ENCODE measurements at places on chromosomes 2 and 18.

DNA sequence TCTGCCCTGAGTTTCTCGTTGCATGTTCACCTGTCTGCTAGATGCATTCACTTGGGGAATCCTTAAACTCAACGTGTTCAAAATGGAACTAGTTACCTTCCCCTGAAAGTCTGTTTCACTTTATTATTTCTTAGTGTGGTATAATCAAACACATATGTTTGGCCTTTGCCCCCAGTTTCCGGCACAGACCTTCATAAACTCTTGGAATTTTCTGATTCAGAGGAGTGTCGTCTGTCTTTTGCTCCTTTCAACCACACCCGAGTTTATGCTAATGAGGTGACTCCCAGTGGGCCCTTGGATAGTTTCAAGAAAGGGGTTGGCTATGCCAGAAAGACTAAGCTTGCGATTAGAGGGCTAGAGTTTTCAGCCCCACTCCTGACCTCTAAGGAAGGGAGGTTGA is 198.9 kb downstream of the CDCA7 start:
- no peak for DNase-seq

GRCh38 chr2:152036611-152037469 is 62.0 kb downstream of the CACNB4 start:
- DNase-seq, result peak; percentile 78

- no peak for DNase-seq
Observed at GRCh38 chr2:171675810-171676345, 11.4 kb upstream of the DYNC1I2 start.

GRCh38 chr2:157809212-157809611 is 66.9 kb downstream of the ACVR1 start:
- no peak for DNase-seq

GRCh38 chr2:54673501-54673998 is 49.9 kb upstream of the EML6 start:
- DNase-seq, result peak; percentile 71

DNA sequence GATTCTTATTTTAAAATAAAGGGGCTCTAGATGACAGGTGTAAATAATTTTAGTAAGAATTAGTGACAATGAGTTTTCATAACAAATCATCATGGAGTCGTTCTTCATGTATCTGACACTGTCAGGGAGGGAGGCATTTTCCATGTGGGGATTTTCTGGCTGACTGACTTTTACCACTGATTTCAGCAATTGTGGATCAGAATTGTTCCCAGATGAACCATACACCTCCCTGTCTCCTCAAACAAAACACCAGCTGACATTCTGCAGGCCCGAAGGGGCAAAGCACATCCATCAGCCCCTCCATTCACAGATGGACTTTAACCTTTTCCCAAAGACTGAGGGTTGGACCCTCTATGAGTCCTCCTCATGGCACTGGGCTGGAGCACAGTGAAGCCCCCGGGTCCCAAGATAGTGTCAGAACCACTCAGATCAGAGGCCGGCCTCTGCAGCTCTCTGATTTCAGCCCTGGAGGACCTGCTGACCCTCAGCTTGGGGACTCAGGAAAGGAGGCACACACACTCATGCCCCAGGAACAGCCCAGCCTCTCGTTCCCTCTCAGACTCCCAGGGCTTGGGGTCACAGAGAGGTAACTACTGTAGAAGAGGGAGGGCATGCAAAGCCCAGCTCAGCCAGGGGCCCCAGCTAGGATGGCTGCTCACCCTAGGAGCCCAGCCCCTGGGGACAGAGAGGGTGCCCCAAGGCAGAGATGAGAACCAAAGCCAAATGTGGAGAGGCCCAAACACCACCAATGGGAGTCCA is 43.2 kb upstream of the LOXHD1 start:
- no peak for DNase-seq

GRCh38 chr2:151914989-151915628 is 86.9 kb upstream of the ARL5A start:
- DNase-seq, result no peak

GRCh38 chr2:226608451-226608850 is 191.2 kb downstream of the IRS1 start:
- DNase-seq, result no peak

- DNase-seq, result no peak
Observed at GRCh38 chr2:176574484-176575236, 305.4 kb downstream of the MTX2 start.

DNA sequence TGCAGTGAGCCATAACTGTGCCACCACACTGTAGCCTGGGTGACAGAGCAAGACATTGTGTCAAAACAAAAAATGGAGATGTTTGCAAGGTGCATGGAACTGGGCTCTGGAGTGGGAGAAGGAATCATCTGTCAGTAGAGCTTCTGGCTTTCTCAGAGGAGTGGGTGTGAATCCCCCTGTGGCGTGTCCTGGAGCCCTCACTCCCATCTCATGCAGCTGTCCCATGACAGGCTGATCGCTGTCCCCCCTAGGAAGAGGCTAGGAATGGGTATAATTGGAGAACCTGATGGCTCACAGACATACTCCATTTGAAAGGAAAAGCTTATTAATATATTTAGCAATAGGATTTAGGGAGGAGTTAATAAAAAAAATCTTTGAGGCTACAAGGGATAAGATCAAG is 125.8 kb upstream of the EPB41L3 start:
- no peak for DNase-seq

GRCh38 chr2:71452565-71452964 is 796 bp upstream of the DYSF start:
- DNase-seq, result peak; percentile 67

- no peak for DNase-seq
Observed at GRCh38 chr2:133562558-133562957, 5.7 kb downstream of the NCKAP5 start.

DNA sequence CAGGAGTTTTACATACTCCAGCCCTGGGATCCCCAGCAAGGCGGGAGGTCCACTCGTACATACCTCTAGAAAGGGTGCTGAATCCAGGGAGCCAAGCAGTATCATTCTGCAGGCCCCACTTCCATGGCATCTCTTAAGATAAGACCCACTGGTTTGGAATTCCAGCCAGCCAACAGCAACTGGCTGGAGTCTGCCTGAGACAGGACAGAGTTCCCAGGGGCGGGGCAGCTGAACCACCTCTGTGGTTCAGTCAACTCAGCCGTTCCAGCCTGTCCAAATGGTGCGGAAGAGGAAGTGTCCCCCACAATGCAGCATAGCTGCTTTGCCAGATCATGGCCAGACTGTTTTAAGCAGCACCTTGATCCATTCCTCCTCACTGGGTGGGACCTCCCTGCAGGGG is 33.2 kb downstream of the ZNF892 start:
- no peak for DNase-seq

DNA sequence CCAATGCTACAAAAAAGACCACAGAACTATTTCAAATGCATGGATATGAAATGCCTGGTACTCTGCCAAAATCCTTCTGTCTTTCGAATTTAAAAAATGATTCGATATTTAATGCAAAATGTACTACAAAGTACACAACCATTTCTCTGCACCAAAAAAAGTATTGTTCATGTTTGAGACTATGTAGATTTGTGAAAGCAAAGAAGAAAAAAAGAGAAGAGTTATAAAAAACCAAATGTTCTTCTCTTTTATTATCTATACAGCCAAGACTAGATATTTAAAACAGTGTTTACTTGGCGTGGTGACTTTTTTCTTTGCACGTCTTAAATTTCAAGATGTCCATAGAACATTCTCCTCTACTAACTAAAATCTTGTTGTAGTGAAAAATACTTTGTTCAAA is 89.2 kb downstream of the DTNA start:
- no peak for DNase-seq

DNA sequence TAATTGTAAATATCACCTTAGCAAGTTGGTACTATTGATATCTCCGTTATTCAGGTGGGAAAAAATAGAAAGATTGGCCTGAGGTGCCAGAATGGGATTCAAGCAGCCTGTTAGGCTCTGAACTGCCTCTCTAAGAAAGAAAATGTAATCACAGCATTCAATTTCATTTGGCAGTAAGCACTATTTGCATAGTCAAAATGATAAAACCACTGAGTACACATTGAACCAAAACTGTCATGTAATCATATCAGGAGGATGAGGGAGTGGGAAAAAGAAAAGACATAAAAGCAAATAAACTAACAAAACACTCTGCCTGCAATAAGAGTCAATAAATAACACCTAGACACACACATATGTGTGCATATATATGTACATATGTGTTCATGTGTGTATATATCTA is 103.9 kb upstream of the TACR1 start:
- no peak for DNase-seq

DNA sequence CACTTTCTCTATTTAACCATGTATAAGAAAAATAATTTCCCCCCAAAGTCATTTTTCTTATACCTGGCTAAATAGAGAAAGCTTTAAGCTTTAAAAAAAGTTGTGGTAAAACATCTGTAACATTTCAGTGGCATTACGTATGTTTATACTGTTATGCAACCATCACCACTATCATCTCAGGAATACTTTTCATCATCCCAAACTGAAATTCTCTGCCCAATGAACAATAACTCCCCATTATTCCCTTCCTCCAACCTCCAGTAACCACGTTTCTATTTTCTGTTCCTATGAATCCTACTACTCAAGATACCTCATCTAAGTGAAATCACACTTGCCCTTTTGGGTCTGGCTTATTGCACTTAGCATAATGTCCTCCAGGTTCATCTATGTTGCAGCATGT is 1.7 kb upstream of the SLC3A1 start:
- DNase-seq, result no peak

GRCh38 chr2:653645-654425 is 23.4 kb downstream of the TMEM18 start:
- no peak for DNase-seq

GRCh38 chr2:188576651-188577050 is 285.0 kb downstream of the GULP1 start:
- DNase-seq, result no peak

- peak; percentile 67 for DNase-seq
Observed at GRCh38 chr2:205766779-205767359, 84.6 kb downstream of the NRP2 start.

GRCh38 chr2:175560521-175561169 is 379.1 kb upstream of the ATP5MC3 start:
- no peak for DNase-seq

DNA sequence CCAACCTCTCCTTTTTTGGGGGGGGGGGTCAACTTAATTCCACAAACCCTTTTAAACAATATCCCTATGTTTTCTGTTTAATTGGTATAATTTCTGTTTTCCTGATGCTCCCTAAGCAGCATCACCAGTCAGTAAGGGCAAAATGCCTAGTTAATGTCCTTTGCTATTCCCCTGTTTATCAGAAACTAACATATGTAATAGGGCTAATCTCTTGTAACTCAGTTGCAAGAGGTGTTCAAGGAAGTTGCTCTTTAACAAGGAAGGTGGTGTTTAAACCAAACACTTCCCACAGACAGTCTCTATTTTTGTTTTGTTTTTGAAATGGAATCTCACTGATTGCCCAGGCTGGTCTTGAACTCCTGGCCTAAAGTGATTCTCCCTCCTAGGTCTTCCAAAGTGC is 6.5 kb upstream of the COQ10B start:
- no peak for DNase-seq

DNA sequence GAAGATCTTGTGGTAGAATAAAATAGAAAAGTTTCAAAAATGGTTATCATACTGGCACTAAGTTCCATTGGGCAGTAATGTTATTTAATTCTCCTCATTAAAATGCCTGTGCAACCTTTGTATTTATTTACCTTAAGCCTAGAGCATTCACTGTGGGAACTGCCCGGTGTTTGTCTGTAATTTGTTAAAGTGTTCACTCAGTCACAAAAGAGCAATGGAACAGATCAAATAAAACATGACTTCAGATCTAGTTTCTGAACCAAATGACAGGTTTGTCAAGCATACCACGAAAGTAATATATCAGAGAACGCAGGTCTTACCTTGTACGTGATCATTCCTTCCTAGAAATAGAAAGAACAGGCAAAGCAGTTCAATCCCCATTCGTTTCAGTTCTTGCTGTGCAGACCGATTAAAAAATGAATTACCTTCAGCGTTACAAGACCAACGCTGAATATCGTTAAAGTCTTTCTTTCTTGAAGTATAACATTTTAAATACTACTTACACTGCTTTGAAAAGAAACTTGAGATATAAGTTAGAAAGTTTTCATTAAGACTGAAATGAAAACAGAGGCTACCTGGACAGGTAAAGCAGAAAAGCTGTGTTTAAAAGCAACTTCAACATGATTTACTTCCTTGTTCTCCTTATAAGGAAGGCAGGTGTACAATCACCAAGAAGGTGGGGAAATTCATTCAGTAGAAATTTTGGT is at the start of gene ITGB6:
Gene ITGB6 (minus strand): TSS at position 590 of the 707 bp plus-strand sequence. CDS start 209 bp downstream, at position 381.
- DNase-seq, result no peak

GRCh38 chr18:46196627-46197243 is 92.5 kb downstream of the HAUS1 start:
- DNase-seq, result peak; percentile 11

GRCh38 chr2:16728351-16729136 is 62.9 kb upstream of the CYRIA start:
- DNase-seq, result peak; percentile 57

DNA sequence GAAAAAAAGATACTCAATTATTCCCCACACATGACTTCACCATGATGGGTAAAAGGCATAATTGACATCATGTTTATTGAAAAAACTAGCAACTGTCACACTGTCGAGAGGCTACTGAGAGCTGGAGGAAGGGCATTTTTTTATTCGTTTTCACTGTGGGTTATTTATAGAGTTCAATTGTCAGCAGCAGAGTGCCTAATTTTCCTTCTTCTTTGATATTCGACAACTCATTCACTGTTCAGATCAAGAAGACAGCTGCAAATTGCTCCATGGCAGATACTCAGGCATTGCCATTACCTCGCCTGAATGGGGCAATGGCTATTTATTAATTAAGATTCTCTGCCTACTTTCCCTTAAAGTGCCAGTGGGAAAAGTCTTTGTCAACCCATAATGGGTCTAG is 197.5 kb upstream of the NRP2 start:
- no peak for DNase-seq

All from suppressor macrophage treated with lipopolysaccharide for 1 hour (primary cell).